Stimulated activated CD8-positive, alpha-beta memory T cell treated with anti-CD3 and anti-CD28 coated beads, Interleukin-7, amount 100 ng/mL, for 48 hours (primary cell): ENCODE measurements at places on chromosomes 12 and 14.

- DNase-seq, result no peak
Observed at GRCh38 chr12:115988625-115989563, 288.6 kb downstream of the MED13L start.

DNA sequence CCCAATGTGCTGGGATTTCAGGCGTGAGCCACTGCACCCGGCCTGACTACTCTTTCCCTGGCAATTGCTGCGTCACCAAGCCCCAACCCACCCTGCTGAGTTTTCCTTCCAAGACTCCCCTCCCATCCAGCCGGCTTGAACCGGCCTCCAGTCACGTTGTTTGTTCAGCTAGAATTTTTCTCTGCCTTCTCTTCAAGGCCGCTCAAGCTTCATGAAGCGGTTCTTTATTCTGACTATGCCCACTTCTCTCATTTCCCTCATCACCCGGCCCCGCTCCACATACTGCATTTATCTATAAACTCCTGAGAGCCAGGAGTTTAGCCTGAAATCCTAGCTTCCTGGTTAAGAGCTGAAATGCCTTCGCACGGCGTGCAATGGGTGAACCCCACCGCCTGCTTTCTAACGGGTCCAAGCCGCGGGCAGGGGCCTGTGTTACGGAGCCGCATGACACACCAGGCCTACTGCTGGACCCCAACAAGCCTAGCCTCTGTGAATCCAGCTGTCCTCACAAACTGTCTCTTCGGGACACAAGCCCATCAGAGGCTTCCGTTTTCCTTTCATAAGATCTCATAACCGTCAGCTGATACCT is 999 bp upstream of the DCAF4 start:
- no peak for DNase-seq

DNA sequence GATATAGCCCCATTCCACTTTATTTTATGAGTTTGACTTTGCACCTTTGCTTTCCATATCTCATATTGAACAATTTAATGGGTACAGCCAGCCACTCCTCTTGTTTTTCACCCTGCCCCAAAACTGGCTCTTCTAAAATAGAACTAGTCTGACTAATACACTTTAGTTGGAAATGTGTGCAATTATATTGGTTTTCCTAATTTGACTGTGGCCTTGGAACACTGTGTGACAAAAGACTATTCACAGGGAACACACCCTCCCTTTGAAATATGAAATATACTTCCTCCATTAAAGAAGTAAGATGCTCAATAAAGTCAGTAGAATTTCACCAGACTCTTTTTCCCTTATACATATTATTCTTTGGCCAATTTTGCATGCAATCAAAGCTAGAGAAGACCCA is 218.6 kb upstream of the DCN start:
- no peak for DNase-seq

DNA sequence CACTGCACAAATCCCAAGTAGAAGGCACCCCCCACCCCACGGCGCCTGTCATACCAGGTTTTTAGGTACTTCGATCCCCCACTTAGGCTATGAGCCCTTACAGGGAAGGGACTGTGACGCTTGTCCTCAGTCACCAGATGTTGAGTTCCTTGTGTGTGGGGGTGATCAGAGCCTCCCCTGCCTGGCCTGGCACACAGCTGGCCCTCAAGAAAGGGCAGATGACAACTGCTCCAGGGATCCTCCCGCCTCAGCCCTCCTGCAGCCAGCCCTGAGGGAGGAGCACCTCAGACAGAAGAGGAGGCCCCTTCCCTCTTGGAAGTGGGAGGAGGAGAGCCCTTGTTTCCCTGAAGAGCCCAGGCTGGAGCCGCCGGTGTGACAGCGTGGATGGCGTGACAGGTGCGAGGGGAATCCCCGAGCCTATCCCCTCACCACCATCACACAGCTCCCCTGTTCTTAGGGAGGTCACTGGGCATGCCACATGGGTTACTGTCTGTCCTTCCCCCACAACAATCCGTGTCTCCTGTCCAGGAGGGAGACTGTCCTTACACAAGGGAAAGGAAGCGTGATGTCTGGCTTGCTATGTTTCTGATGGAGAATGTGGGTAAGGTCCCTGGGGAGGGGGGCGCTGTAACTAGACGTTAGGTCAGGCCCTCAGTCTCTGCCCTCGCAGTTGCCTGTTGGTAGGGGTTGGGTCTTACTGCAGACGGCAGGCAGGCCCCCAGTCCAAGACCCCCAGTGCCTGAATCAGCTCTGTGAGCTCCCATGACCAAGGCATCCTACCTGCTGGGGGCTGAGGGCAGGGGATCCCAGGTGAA is 31.4 kb downstream of the P2RX4 start:
- no peak for DNase-seq

- DNase-seq, result no peak
Observed at GRCh38 chr12:129675947-129676346, 227.9 kb downstream of the TMEM132D start.

DNA sequence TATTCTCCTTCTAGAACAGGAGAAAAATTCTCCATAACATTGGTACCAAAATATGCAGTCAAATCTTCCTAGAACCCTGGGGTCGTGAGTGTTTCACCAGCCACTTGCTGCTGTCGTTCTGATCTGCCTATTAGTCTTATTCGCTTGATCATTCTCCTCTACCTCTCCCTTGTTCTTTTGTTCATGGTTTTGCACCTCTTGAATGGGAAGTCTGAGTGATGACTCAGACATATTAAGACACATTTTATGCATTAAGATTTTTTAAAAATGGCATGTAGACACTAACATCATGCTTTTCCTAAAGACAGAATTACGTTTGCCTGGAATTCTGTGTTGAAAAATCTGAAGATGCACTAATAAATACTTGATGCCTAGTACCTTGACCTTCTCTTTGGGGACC is 159.2 kb upstream of the LRIG3 start:
- DNase-seq, result no peak

DNA sequence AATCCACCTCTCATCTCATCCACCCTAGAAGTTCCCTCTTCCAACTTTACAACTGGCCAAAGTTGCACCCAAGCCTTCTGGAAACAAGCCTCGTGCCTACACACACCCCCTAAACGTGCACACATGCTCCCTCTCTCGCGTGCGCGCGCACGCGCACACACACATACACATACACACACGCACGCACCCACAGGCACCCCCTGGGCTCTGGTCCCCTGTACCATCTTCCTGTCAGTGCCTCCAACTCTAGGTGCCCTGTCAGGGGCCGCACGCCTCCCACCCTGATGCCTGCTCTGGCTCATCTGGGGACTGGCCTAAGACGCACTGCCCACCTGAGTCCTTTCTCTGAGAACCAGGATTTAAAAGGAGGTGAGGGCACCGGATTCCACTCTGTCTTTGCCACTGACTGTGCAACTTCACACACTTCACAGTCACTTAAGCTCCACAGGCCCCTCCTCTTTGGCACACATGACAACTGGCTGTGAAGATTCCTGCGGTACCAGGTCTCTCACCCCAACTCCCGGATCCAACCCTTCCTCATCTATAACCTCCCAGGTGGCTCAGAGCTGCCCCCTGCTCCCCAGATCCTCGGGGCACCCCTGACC is 45.5 kb downstream of the TESC start:
- DNase-seq, result no peak

DNA sequence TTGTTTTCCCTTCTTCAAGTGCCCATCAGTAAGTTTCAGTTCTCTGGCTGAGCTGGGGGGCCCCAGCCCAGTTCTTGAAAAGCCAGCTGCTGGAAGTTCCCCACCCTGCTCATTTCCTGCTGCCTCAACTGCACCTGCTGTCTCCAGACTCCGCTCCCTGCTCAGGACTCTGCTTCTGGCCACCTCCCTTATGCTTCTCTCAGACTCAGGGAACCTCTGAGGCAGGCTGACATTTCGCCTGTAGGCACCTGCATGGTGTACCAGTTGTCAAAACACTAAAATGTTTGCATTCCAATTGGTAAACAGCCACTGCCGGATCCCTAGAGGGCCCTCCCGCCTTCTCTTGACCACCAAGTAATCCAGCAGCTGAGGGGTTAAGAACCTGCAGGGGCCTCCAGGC is 136.5 kb upstream of the VRK1 start:
- no peak for DNase-seq

DNA sequence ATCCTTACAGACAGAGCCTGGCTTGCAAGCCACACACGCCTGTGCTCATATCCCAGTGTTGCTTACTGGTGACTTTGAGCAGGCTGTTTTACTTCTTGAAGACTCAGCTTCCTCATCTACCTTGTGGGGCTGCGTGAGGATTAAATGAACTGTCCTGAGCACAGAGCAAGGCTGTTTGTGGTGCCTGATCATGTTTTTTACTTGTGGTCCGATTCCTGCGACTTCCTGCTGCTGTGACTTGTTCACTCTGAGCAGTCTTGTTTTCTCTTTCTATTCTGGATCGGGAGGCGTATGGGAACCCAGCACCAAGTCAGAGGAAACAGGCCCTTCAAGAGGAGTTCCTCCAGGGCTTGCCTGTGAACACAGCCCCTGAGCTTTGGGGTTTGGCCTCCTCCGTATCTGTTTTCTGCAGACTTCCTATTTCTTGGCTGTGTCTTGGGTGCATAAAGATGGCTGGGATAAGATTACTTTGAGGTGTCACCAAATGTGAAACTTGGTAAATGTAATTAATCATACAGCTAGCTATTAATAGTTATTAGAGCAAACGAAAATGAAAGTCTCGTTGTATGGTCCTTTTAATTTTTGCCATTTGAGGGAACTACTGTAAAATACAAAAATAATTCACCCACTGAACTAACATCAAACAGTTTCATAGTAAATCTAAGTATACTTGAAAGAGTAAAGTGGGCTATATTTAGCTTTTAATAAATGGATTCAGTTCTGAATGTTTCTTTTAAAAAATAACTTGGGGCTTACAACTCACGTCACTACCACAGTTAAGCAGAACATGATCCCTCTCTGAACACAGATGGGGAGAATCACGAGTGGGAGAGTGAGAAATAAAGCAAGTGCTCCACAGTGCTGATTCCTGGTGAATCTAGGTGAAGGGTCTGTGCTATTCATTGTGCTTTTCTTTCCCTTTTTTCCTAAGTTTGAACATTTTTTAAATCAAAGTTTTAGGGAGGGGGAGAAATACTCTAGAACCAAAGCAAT is 251.5 kb downstream of the FOXN3 start:
- DNase-seq, result no peak

DNA sequence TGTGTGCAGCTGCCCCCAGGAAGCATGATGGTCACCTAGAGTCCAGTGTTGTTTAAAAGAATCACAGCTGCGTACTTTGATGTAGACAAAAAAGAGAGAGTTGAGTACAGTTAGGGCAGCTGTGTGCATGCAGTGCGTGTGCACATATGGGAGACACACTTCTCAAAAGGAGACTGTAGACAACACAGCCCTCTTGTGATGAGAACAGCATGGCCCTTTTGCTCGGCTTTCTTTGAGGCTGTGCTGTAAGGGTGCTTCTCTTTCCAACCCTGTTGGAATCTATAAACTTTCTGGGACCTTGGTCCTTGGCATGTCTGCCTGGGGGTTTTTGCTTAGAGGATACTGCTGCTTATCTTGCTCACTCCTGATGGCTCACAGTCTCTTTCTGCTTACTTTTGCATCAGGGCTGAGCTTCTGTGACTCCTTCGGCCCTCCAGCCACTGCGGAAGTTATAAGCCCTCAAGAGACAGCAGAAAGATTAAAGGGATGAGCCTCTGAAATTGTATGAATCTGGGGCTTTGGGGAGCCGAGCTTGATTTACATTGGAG is 102.9 kb downstream of the DYRK2 start:
- no peak for DNase-seq

- no peak for DNase-seq
Observed at GRCh38 chr12:28527631-28528249, 337.5 kb downstream of the CCDC91 start.
